ENCODE measurements at places on chromosomes 2 and 18.
A peak's percentile ranks its signal among the peaks of the same experiment; 100 is the strongest.

DNA sequence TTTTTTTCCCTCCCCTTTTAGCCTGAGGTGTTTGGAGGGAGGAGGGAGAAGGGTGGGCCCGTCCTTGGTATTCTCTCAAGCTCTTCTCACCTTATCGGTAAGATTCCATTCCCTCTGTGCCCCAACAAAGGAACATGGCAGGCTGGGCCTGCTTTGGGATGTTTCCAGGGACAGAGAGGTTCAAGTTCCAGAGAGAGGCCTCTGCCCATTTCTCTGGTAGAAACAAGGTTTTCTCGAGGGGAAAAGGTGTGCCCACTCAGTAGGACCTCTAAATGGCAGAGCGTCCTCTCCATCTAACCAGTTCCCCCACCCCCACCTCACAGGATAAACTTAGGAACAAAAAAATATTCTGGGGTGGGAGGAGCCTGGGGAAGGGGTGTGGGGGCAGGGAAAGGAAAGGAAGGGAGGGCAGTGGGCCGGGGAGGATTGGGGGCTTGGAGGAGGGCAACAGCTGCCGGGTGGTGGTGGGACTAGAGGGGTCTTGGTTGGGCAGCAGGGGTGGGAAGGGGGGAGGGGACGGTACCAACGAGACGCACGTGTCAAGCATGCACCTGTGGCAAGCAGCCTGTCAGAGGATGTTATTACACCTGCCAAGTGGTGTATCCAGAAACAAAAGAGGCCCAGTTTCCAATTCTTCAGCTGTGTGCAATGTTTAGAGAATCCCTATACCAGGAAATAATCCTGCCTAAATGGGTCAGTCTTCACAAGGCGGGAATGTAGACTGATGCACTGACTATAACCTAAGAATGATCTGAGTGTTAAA lies 2.1 kb downstream of the PCBP1 start:
- DNase-seq: no peak

- no peak for DNase-seq
Observed at GRCh38 chr2:173654161-173654895, 299.7 kb downstream of the CDCA7 start.

- no peak for DNase-seq
Observed at GRCh38 chr18:21739604-21740537, 721 bp upstream of the MIB1 start.

DNA sequence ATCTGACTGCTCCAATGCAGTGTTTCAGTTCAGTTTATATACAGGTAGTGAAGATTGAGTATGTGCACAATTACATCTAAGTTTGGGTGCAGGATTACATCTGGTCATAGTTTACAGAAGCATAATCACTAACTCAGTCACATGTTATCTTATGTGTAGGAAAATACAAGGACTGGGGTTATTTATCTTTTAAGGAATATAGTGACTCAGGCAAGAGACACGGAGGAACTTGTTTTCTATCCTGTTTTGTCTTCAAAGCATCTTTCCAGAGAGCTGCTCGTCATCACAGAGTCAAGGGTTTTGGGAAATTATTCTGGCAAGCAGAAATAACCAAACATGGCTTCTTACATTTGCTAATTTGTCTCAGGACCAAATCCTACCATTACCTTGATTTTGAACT lies 1371.5 kb upstream of the TMEFF2 start:
- DNase-seq: no peak

GRCh38 chr2:71906357-71906973 lies 241.2 kb downstream of the CYP26B1 start:
- no peak for DNase-seq

DNA sequence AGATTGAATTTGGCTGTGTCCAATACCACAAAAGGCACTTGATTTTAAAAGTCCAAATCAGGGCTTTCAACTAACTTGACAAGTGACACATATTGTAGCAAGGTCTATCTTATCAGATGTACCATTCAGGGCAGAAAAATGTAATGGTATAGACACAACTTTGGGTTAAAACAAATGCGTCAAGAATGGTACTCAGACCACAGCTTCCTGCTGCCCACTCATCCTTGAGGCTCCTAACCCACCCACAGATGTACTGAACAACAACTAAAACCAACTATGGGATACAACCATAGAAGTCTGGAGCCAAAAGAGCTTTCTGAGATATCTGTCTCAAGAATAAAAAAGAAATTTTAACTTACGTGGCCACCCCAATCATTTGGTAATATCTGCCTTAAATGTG lies 105.2 kb downstream of the RBM43 start:
- no peak for DNase-seq

GRCh38 chr2:174868878-174869277 lies 104.6 kb upstream of the CHRNA1 start:
- DNase-seq: no peak

- no peak for DNase-seq
Observed at GRCh38 chr2:52445686-52446085, 1321.9 kb upstream of the CHAC2 start.

DNA sequence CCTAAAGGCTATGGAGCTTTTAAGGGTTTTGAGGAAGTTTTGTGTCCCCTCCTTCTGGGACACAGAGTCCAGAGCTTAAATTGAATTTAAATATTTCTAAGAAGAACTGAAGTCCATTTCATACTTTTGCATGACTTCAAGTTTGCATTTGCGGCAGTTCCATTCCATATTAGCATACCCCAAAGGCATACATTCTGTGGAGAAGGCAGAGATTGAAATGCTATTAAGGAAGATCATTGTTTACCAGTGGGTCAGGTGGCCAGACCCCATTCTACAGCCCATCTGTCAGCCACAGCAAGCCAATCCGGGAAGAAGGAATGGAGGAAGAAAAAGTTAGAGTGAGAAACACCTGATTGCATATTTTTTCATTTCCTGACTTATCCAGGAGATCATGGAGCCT lies 75.0 kb downstream of the DNAH7 start:
- DNase-seq: no peak

GRCh38 chr2:204625135-204625534 lies 79.9 kb downstream of the PARD3B start:
- peak; percentile 60 for DNase-seq

GRCh38 chr2:201344663-201345366 lies 12.3 kb downstream of the FLACC1 start:
- no peak for DNase-seq

DNA sequence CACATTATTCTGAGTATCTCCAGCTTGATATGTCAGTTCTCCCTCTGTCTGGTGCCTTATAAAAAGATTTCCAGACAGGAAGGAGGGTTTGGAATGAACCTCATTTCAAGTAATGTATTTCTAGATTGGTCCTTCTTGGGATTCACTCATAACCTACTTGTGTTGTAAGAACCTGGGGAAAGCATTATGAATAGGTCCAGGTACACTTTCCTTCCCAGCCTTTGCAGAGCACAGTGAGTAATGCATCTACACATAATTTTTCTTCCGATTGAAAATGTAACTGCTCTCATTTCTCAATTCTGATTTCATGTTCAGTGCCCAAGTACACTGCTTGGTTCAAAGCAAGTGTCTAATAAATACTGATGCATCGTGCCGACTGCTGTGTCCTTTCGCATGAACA lies 25.0 kb upstream of the ACAA2 start:
- DNase-seq: no peak

DNA sequence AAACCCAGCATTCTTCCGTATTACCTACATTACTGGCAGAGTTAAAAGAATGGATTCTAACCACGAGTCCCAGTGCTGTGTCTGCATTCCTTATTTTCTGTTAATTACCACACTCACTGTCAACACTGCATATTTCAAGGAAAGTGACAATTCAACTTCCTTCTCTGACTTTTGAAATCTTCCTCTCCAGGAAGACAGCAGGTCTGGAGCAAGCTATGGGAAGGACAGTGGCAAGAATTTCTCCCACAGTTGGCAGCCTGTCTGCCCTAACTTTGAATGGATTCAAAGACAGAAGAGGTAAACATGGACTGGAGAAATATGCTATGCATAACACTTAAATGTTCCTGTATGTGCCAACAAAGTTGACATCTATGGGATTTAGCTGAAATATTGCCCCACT lies 700.5 kb upstream of the CHAC2 start:
- no peak for DNase-seq

- DNase-seq: no peak
Observed at GRCh38 chr2:168198476-168199207, 48.8 kb downstream of the STK39 start.

- DNase-seq: no peak
Observed at GRCh38 chr18:35912332-35912731, 60.1 kb upstream of the RMP24 start.

GRCh38 chr2:181672255-181673008 lies 7.9 kb downstream of the NEUROD1 start:
- no peak for DNase-seq

- DNase-seq: no peak
Observed at GRCh38 chr2:162233197-162233596, 10.0 kb downstream of the FAP start.
